Breast epithelium (tissue), 4 donors: ENCODE measurements at places on chromosomes 3 and 15. TPM values are rescaled to one million over a fixed set of nuclear protein-coding genes. Genes with fewer than 3 reads are reported as not detected.
A peak's percentile ranks its signal among the peaks of the same experiment; 100 is the strongest.

Gene MUC20
- 24.3 TPM for total RNA-seq

Gene NPRL2
- total RNA-seq, result 17.4 TPM

Gene RTP3
- not detected for total RNA-seq

Gene SOX14
- total RNA-seq, result not detected

Gene ATP13A4
- 0.64 TPM for total RNA-seq

DNA sequence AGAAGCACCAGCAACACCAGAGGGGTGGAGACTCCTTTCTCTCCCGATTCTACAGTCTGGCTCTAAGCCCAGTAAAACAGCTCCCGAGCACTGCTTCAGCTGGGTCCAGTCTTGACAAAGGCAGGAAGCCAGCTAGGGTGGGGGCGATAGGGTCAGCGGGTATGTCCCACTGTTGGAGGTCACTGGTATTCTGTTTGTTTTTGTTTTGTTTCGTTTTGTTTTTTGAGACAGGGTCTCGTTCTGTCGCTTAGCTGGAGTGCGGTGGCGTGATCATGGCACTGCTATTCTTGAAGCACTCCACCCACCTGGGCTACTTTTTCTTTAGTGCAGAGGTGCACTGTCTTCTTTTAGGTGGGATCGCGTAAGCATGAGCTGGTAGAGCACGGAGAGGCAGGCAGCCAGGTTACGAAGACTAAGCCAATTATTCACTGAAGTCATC lies 16.3 kb downstream of the GCSAM start:
- DNase-seq, result no peak

- no peak for DNase-seq
Measured at GRCh38 chr3:55648591-55649318, 161.6 kb upstream of the WNT5A start.

- no peak for DNase-seq
Measured at GRCh38 chr15:93087825-93088199, 1.2 kb downstream of the RGMA start.

DNA sequence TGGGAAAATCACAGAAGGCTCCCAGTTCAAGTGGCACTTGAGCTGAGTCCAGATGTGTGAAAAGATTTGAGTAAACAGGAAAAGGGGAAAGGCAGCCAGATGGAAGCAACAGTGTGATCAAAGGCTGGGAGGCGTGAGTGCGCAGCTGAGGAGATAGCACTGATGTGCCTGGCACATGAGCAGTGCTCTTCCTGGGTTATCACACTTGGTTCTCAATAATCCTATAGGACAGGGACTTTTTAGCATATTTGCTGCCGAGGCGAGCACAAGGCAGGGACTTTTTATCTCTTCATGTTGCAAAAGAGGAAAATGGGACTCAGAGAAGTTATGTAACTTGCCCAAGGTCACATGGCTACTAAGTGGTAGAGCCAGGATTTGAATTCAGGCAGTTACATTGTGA lies 39.6 kb downstream of the CORO2B start:
- DNase-seq, result no peak

GRCh38 chr3:32217339-32217738 lies 21.1 kb upstream of the CMTM8 start:
- DNase-seq, result no peak

DNA sequence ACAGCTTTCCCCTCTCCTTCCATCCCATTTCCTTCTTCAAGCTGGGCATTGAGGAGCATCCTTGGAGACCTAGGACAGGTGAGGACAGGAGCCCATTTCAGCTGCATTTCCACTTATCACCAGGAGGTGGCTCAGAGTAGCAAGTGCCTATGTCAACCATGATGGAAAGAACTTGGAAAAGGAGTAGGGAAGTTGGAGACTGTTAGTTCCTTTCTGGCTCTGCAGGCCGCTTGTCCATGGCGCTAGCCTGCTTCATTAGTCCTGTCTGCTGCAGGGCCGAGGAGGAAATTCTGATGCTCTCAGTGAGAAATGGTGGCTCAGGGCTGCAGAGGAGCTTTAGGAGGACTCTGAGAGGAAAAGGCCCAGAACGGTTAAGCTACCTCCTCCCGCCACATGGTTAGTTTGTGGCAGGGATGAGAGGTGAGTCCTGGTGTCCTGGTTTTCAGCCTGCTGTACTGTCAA lies 7.0 kb upstream of the CD276 start:
- peak; percentile 67 for DNase-seq

DNA sequence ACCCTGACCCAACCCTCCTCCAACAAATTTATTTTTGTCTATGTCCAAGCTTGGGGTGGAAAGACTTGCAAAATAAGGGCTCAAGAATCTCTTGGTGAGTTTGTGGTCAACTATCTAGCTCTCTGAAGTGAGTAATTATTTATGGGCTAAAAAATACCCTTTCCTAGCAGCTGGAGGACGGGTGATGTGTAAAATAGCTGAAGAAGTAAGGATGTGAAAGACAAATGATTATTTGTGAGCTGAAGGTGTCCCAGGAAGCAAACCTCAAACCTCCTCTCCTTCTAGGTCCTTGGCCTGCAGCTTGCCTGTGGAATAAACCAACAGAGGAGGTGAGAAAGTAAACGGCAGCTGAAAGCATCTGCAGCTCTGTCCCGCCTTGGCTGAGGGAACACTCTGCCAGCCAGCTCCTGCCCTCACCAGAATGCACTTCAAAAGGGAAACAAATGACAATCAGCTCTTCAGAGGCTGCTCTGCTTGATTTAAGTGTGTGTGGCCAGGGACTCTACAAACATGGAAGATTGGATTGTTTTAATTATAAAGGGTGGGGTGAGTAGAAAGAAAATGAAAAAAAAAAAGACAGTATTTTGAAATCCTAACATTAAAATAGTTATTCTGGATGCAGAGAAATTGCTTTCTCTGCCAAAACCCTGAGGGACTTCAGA lies 60.3 kb downstream of the TM4SF4 start:
- DNase-seq, result peak; percentile 53

- DNase-seq, result no peak
Measured at GRCh38 chr3:172530566-172530965, 7.3 kb upstream of the TNFSF10 start.

GRCh38 chr3:44171891-44172290 lies 69.8 kb upstream of the TOPAZ1 start:
- DNase-seq, result no peak

DNA sequence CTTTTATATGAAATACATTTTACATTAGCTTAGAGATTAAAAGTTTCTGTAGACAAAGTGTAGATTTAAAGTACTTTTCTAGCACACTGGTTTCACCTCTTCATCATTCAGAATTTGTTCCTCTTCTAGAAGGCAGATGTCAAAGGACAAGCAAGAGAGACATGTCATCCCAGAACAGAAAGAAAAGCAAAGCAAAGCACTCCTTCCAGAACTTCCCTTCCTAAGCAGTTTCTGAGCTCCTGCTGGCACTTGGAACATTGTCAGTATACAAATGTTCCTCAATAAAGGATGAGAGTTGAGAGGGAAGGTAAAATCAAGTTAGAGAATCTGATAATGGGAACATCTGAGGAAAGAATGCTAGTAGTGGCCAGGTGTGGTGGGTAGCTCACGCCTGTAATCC lies 26.2 kb downstream of the TMOD3 start:
- no peak for DNase-seq

DNA sequence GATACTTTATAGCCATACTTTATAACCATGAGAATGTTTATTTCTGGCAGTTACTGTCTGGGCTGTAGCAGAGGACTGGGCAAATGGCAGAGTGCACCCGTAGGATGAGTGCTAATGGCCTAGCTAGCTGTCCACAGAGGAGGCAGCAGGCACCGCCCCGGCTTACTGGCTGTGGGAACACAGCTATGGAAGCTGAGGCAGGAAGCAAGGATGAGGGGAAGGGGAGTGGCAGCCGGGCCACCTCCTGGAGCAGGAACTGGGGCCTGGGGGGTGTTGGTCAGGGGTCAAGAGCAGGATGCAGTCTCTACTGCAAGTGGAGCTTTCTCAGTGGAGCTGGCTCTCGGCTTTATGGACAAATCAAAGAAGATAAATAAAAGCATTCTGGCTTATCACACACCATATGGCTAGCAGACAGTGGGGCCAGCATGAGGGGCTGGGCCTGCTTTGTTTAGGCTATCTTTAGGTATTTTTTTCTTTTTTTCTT lies 316.8 kb upstream of the CTDSPL start:
- DNase-seq, result no peak
